Cardiac fibroblast (primary cell): ENCODE measurements at places on chromosomes 6 and 20.

GRCh38 chr6:152529369-152529768 lies 107.8 kb downstream of the SYNE1 start:
- DNase-seq = peak; percentile 50

DNA sequence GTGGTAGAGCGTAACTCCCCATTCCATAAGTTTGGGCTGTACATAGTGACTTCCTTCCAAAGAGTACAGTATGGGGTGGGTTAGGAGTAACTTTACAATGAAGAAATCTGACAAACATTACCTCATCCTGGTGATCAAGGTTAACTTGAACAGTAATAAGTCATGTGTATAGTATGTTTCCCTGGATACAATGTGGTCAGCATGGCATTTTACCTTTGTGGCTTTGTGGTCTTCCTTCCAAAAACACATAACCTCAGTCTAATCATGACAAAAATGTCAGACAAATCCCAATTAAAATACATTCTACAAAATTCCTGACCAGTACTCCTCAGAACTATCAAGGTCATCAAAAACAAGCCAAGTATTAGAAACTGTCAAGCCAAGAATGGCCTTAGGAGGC lies 225.1 kb downstream of the UBE3D start:
- DNase-seq = no peak

- no peak for DNase-seq
Measured at GRCh38 chr6:166532302-166532701, 54.2 kb downstream of the RAMACL start.

GRCh38 chr6:158531970-158532369 lies 27.9 kb upstream of the TMEM181 start:
- DNase-seq = no peak

- DNase-seq = no peak
Measured at GRCh38 chr6:90021711-90022110, 127.4 kb downstream of the GJA10 start.

DNA sequence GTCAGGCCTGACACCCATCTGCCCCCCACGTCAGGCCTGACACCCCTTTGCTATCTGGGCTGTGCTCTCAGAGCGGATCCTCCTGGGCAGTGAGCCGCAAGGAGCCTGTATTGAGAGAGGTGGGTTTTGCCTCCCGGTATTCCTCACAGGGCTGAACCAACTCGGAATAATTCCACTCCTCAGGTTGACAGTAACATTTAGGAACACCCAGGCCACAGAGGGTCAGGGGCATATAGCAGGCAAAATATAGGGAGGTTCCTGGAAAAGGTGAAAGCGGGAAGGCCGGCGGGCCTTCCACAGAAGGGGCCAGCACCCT lies 6.8 kb upstream of the FGD2 start:
- DNase-seq = no peak

- no peak for DNase-seq
Measured at GRCh38 chr6:33324125-33324524, 6.6 kb upstream of the ZBTB22 start.

- no peak for DNase-seq
Measured at GRCh38 chr6:100035873-100036653, 42.0 kb upstream of the MCHR2 start.

GRCh38 chr6:43610431-43610830 lies 18.6 kb downstream of the GTPBP2 start:
- DNase-seq = no peak

- DNase-seq = no peak
Measured at GRCh38 chr6:144140867-144141266, 9.4 kb upstream of the STX11 start.

- DNase-seq = no peak
Measured at GRCh38 chr6:33717934-33718455, 6.5 kb upstream of the UQCC2 start.

- no peak for DNase-seq
Measured at GRCh38 chr20:50551288-50551687, 41.1 kb downstream of the PTPN1 start.

- DNase-seq = no peak
Measured at GRCh38 chr20:53786445-53787267, 193.0 kb upstream of the ZNF217 start.

- DNase-seq = no peak
Measured at GRCh38 chr6:7042654-7043545, 64.9 kb upstream of the RREB1 start.

DNA sequence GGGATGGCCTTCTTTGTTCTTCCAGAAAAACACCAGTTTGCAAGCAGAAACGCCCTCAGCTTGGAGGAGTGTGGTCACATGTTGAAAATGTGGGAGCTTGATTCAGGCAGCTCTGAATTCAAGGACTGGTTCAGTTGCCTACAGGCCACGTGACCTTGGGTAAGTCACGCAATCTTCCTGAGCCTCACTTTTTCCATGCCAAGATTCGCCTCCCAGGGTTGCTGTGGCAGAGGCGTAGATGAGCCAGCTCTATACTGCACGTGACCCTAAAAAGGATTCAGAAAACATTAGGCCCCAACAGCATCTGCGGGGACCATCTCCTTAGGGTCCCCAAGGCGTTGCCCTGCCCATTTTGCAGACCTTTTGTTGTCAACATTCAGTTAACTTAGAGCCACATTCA lies 112.0 kb upstream of the SNX9 start:
- no peak for DNase-seq

DNA sequence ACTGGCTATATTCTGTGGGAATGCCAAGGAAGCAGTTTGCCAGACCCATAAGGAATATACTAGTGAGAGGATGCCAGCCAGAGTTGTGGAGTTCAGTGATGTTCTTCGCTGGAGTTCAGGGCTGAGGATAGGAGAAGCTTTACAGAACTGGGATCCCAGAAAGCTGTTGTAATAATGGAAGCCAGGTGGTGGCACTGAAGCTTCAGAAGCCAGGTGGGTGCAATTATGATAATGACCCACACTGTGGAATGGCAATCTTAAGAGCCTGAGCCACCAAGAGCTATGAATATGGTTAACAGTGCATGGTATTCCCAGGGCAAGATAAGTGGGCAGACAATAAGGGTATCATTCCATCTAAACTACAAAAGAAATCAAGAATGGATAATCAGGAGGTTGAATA lies 25.1 kb upstream of the ENPP1 start:
- no peak for DNase-seq

- no peak for DNase-seq
Measured at GRCh38 chr6:127403636-127404035, 55.6 kb downstream of the KIAA0408 start.

GRCh38 chr6:7115543-7116231 lies 7.9 kb downstream of the RREB1 start:
- no peak for DNase-seq

GRCh38 chr20:61120595-61121515 lies 131.2 kb upstream of the CDH4 start:
- DNase-seq = peak; percentile 20

DNA sequence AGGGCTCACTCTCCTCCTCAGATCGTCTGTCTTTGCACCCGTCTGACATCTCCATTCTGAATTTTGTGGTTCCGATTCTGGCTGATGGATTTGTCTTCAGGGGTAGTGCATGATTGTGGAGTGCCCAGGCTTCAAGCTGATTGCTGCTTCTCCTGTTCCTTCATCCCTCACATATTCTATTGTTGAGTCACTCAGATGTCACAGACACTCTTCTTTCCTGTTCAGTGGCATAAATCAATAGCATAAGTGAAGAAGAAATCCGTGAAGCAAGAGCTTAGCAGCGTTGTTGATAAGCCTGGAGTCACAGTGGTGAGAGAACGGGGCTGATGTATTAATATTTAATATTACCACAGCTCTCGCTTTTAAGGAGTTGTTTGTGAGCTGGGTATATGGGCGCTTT lies 152.5 kb downstream of the MTHFD1L start:
- DNase-seq = no peak

DNA sequence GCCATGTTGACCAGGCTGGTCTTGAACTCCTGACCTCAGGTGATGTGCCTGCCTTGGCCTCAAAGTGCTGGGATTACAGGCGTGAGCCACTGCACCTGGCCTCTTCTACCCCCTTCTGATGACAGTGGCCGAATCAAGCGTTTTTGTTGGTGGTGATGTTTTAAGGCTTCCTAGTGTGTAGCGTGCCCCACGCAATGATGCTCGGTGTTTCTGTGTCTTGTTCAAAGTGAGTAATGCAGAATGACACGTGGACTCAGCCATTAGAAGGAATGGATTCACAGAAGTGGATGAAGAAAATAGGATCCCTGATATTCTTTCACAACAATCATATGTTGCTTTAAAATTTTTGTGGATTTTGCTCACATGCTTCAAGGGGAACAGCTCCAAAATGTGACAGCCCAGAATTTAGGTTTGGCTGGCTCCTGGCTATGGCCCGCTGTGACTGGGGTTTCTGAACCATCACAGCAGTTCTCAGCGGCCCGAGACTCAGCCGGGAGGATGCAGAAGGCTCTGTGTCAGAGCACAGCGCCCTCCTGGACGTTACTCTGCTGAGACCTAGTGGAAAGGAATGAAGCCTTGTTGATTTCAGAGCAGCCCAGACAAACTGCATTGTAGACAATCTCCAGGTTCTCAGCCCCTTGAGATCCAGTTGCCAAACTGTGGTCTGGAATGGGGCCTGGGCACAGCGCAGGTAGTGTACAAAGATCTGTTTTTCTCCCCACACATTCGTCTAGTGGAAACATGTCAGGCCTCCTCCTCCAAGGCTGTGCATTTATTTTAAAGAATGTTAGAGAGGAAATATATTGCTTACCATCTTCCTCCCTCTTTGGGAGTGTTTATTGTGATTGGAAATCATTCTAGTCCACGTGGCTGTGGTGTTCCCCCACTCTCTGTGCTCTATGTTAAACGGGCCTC lies 57.6 kb upstream of the TIAM2 start:
- no peak for DNase-seq

GRCh38 chr20:59576216-59576953 lies 28.0 kb upstream of the PHACTR3 start:
- DNase-seq = no peak
